ENCODE measurements at places on chromosomes 3 and 15. TPM values are rescaled to one million over a fixed set of nuclear protein-coding genes. Genes with fewer than 3 reads are reported as not detected.

Gene AGTR1
- polyA plus RNA-seq: not detected

Gene GPR149
- polyA plus RNA-seq: not detected

Gene P2RY12
- polyA plus RNA-seq: not detected

Gene LYZL4
- not detected for polyA plus RNA-seq

Gene NDUFB4
- 143 TPM for polyA plus RNA-seq

Gene CCDC54
- polyA plus RNA-seq: not detected

Gene MEGF11
- polyA plus RNA-seq: not detected

Gene PDZRN3
- not detected for polyA plus RNA-seq

Gene ANKDD1A
- 0.96 TPM for polyA plus RNA-seq

Gene P4HTM
- polyA plus RNA-seq: 1.1 TPM

Gene SLC27A2
- polyA plus RNA-seq: 0.31 TPM

Gene SH2D7
- not detected for polyA plus RNA-seq

Gene ZNF639
- polyA plus RNA-seq: 7.6 TPM

Gene ENTPD3
- 20.5 TPM for polyA plus RNA-seq

Gene ZMAT3
- polyA plus RNA-seq: 16.6 TPM

Gene TF
- 0.30 TPM for polyA plus RNA-seq

Gene LMCD1
- polyA plus RNA-seq: 4.4 TPM

Gene SOX14
- polyA plus RNA-seq: not detected

Gene TGM4
- polyA plus RNA-seq: 1.3 TPM

Gene NANOGP8
- polyA plus RNA-seq: not detected

Gene CCR9
- polyA plus RNA-seq: not detected

Gene CKMT1B
- 64.8 TPM for polyA plus RNA-seq

Gene C2CD4A
- not detected for polyA plus RNA-seq

Gene PLD1
- 18.1 TPM for polyA plus RNA-seq

Gene ZNF80
- polyA plus RNA-seq: not detected

Gene TYRO3
- 9.0 TPM for polyA plus RNA-seq

Gene GOLGA6L10
- polyA plus RNA-seq: 0.36 TPM

Gene SCN11A
- 0.01 TPM for polyA plus RNA-seq

Gene MAGI1
- 8.0 TPM for polyA plus RNA-seq

Gene UNC13C
- not detected for polyA plus RNA-seq

Gene FAM162A
- 118 TPM for polyA plus RNA-seq

Gene WDR5B
- 3.0 TPM for polyA plus RNA-seq

Gene UQCC5
- 28.0 TPM for polyA plus RNA-seq

Gene STRC
- polyA plus RNA-seq: 0.12 TPM

Gene GABRR3
- not detected for polyA plus RNA-seq

Gene MITF
- 2.9 TPM for polyA plus RNA-seq

Gene KNG1
- polyA plus RNA-seq: not detected

Gene P2RY1
- polyA plus RNA-seq: 1.1 TPM

Gene IL17RB
- 0.08 TPM for polyA plus RNA-seq

Gene PRRT3
- 0.22 TPM for polyA plus RNA-seq

Gene P3H2
- 80.7 TPM for polyA plus RNA-seq

Gene GOLGA8H
- polyA plus RNA-seq: not detected

Gene PCOLCE2
- 2.4 TPM for polyA plus RNA-seq

Gene PIGZ
- 1.5 TPM for polyA plus RNA-seq

Gene ADAMTS17
- 0.40 TPM for polyA plus RNA-seq

Gene LIPC
- polyA plus RNA-seq: not detected

Gene SERPINI2
- polyA plus RNA-seq: not detected

Gene LSAMP
- polyA plus RNA-seq: 0.12 TPM

Gene GRK7
- polyA plus RNA-seq: not detected

Gene SUMF1
- polyA plus RNA-seq: 51.8 TPM

Gene MTFMT
- 15.9 TPM for polyA plus RNA-seq

Gene PROS1
- polyA plus RNA-seq: 1.5 TPM

Gene TMEM108
- polyA plus RNA-seq: 0.09 TPM

Gene ARRDC4
- polyA plus RNA-seq: 23.1 TPM
